ENCODE measurements at places on chromosomes 7 and 10. TPM values are rescaled to one million over a fixed set of nuclear protein-coding genes. Genes with fewer than 3 reads are reported as not detected.

Gene KAZALD1
- 12.2 TPM for total RNA-seq

Gene FZD8
- 151 TPM for total RNA-seq

Gene SEPTIN14
- total RNA-seq: not detected

Gene IL15RA
- total RNA-seq: 11.2 TPM

Gene GRID2IP
- total RNA-seq: not detected

Gene CHAT
- total RNA-seq: not detected

Gene ANKIB1
- total RNA-seq: 49.5 TPM

Gene GRB10
- total RNA-seq: 41.8 TPM

Gene SPDYE11
- total RNA-seq: not detected

Gene ZNF777
- total RNA-seq: 12.6 TPM

Gene VSIR
- total RNA-seq: 21.7 TPM

Gene EPO
- not detected for total RNA-seq

Gene TAS2R41
- total RNA-seq: 0.29 TPM

Gene VIPR2
- not detected for total RNA-seq

Gene CLRN3
- not detected for total RNA-seq

Gene AKR1D1
- not detected for total RNA-seq

Gene CPN1
- total RNA-seq: not detected

Gene POLR3A
- 28.6 TPM for total RNA-seq

Gene SPDYE2
- total RNA-seq: not detected

Gene CYP3A7
- total RNA-seq: not detected

Gene AMPH
- total RNA-seq: 0.22 TPM

Gene EGFR
- 99.8 TPM for total RNA-seq

Gene OR2A1
- total RNA-seq: not detected

Gene SDK1
- total RNA-seq: 1.1 TPM

Gene COL13A1
- 34.2 TPM for total RNA-seq

Gene KCND2
- total RNA-seq: 9.6 TPM

Gene AGR2
- total RNA-seq: not detected

Gene AGAP6
- 4.0 TPM for total RNA-seq

Gene SSC4D
- 0.66 TPM for total RNA-seq

Gene ATXN7L1
- total RNA-seq: 10.3 TPM

Gene ADAMTS14
- total RNA-seq: 2.2 TPM

Gene ATOH7
- not detected for total RNA-seq

Gene KLF14
- 0.22 TPM for total RNA-seq

Gene ERCC6
- total RNA-seq: 14.0 TPM

Gene H2BK1
- not detected for total RNA-seq

Gene SLC18A2
- total RNA-seq: not detected

Gene LRRD1
- under 0.01 TPM for total RNA-seq

Gene POLR2J2
- total RNA-seq: 7.7 TPM

Gene PDGFA
- total RNA-seq: 177 TPM

Gene PIK3CG
- 0.66 TPM for total RNA-seq

Gene DNAH11
- not detected for total RNA-seq

Gene COL17A1
- under 0.01 TPM for total RNA-seq

Gene CLDN3
- not detected for total RNA-seq

Gene LIPN
- not detected for total RNA-seq

Data from placental pericyte (primary cell).